ENCODE measurements at places on chromosomes 7 and 10. TPM values are rescaled to one million over a fixed set of nuclear protein-coding genes. Genes with fewer than 3 reads are reported as not detected.

GRCh38 chr10:110834629-110835301, 37.0 kb upstream of the PDCD4 start:
- H3K4me1 ChIP-seq = no peaks in the 10 kb centered on the region
- H3K4me3 ChIP-seq = no peak overlapping the region
- H3K27ac ChIP-seq = no peak overlapping the region
- no peaks in the 10 kb centered on the region for H3K27me3 ChIP-seq
- no peak for DNase-seq

The IGFBP1 gene
- not detected for total RNA-seq

DNA sequence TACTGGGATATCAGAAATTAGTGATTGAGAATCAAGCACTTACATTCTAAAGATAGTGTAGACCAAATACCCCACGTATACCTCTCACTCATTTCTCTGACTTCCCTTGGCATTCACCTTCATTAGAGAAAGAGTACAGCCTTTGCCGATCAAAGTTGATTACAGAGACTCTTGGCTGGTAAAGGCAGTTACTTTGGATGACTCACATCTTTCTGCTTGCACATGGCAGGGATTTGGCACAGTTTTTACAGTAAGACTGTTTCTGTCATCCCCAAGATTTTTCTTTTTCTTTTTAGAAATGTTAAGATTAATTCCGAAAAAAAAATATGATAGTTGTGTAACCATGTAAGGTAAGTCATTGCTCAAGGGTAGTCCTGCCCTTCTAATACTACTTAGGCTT, 143.0 kb downstream of the TSPAN12 start:
- H3K4me1 ChIP-seq = no peaks in the 10 kb centered on the region
- no peaks in the 10 kb centered on the region for H3K36me3 ChIP-seq
- H3K27me3 ChIP-seq = peaks cover 7% of the 10 kb centered on the region
- no peak overlapping the region for H3K27ac ChIP-seq

GRCh38 chr7:76300166-76300731, 2.2 kb upstream of the HSPB1 start:
- no peak overlapping the region for H3K27ac ChIP-seq
- no peak for DNase-seq
- peaks cover 24% of the 10 kb centered on the region for H3K4me1 ChIP-seq

The HOXA2 gene
- 2.3 TPM for total RNA-seq

- H3K36me3 ChIP-seq = peaks cover 6% of the 10 kb centered on the region
- H3K27ac ChIP-seq = no peak overlapping the region
- DNase-seq = no peak
- H3K27me3 ChIP-seq = no peaks in the 10 kb centered on the region
These were observed 59.7 kb upstream of the CCDC71L start for GRCh38 chr7:106720641-106721040.

The SYNPO2L gene
- not detected for total RNA-seq

The ATP6V0A4 gene
- not detected for total RNA-seq

DNA sequence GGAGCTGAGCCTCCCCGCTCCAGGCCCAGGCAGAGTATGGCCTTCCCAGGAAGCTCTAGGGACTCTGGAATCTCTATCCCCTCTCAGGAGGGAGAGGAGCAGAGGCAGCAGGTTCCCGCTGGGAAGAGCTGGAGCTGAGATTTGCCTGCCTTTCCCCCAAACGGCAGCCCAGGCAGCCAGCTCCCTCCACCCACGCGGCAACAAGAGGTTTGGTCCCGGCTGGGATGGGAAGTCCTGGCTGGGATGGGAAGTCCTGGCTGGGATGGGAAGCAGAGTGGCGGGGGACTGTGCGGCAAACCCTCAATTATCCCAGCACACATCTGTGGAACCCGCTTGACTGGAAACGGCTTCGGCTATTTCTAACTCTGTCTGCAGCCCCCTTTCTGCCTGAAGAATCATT, 223.0 kb downstream of the ELFN1 start:
- no peak overlapping the region for H3K27ac ChIP-seq
- peaks cover 8% of the 10 kb centered on the region for H3K36me3 ChIP-seq
- no peak for DNase-seq
- H3K4me3 ChIP-seq = no peak overlapping the region
- no peaks in the 10 kb centered on the region for H3K27me3 ChIP-seq
- H3K4me1 ChIP-seq = peaks cover 10% of the 10 kb centered on the region

DNA sequence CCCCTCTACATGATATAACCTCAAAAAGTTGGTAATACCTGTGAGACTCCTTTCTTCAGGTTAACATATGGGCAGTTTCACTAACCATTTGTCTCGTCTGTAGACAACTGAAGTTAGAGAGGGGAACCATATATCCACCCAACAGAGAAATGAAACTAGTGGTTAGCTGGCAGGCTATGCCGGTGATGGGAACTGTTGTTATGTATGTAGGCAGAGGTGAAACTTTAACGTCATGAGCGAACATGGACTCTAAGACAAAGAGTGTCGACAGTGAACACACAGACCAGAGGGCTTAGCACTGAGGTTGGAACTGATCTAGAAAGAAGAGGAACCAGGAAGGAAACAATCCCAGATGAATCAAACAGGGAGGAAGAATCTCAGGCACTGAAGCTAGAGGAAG, 112.4 kb downstream of the ELMO1 start:
- DNase-seq = no peak
- no peak overlapping the region for H3K27ac ChIP-seq
- H3K27me3 ChIP-seq = no peaks in the 10 kb centered on the region
- peaks cover 7% of the 10 kb centered on the region for H3K4me1 ChIP-seq
- H3K4me3 ChIP-seq = no peak overlapping the region

GRCh38 chr10:132938472-132939339, 3.7 kb downstream of the CFAP46 start:
- H3K4me1 ChIP-seq = no peaks in the 10 kb centered on the region
- no peak overlapping the region for H3K4me3 ChIP-seq
- no peak for DNase-seq

DNA sequence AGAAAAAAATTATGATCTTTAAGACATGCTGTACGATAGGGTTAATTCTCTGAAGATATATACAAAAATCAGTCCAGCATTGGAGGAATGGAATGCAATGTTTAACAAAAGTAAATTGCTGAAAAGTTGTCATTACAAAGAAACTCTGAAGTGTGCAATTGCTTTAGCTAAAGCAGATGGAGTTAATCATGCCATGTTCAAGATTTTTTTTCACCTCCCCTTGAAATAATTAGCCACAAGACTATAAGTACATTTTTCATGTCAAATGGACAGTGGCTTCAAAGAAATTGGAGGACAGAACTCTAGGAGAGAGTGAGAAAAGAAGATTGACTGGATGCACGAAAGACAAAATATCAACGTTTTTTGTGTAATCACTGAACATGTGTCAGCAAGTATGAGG, 63.1 kb upstream of the MEOX2 start:
- no peak for DNase-seq
- H3K36me3 ChIP-seq = no peaks in the 10 kb centered on the region
- H3K4me3 ChIP-seq = no peak overlapping the region
- H3K27me3 ChIP-seq = no peaks in the 10 kb centered on the region
- H3K27ac ChIP-seq = no peak overlapping the region

DNA sequence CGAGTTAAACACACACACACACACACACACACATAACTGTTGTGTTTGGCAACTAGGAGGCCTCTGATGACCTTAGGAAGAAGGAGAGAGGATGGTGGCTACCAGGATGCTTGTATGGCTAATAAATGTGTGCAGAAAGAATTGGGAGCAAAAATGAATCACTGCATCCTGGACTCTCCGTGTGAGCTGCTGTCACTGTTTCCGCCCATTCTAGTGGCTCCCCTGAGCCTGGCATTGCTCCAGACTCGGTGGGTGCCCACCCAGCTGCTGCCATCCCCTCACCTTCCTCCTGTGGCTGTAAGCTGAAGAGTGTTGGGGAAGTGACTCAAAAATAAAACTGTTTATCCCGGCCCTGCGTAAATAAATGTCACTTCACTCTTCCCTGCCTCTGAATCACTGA, 149.5 kb upstream of the MINDY3 start:
- H3K4me3 ChIP-seq = no peak overlapping the region
- no peak overlapping the region for H3K27ac ChIP-seq
- no peaks in the 10 kb centered on the region for H3K36me3 ChIP-seq
- no peaks in the 10 kb centered on the region for H3K27me3 ChIP-seq
- DNase-seq = no peak

DNA sequence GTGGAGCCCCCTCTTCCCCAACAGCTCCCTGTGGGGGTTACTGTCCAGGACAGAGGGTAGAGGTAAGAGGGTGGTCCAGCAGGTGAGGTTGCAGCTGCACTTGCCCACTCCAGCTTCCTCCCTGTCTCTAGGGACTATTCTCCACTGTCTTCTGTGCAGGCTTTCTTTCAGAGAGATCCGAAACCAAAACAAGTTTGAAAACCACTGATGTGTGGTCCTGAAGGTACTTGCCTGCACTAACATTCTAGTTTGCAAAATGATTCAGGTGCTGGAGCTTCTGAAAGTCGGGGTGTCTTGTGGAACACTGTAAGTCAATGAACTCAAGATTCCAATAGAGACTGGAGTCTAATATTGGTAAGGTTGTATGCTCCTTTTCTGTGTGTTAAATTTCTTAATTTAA, 63.1 kb downstream of the BLNK start:
- peaks cover 7% of the 10 kb centered on the region for H3K27me3 ChIP-seq
- DNase-seq = no peak
- no peaks in the 10 kb centered on the region for H3K36me3 ChIP-seq
- no peak overlapping the region for H3K4me3 ChIP-seq
- H3K4me1 ChIP-seq = no peaks in the 10 kb centered on the region

DNA sequence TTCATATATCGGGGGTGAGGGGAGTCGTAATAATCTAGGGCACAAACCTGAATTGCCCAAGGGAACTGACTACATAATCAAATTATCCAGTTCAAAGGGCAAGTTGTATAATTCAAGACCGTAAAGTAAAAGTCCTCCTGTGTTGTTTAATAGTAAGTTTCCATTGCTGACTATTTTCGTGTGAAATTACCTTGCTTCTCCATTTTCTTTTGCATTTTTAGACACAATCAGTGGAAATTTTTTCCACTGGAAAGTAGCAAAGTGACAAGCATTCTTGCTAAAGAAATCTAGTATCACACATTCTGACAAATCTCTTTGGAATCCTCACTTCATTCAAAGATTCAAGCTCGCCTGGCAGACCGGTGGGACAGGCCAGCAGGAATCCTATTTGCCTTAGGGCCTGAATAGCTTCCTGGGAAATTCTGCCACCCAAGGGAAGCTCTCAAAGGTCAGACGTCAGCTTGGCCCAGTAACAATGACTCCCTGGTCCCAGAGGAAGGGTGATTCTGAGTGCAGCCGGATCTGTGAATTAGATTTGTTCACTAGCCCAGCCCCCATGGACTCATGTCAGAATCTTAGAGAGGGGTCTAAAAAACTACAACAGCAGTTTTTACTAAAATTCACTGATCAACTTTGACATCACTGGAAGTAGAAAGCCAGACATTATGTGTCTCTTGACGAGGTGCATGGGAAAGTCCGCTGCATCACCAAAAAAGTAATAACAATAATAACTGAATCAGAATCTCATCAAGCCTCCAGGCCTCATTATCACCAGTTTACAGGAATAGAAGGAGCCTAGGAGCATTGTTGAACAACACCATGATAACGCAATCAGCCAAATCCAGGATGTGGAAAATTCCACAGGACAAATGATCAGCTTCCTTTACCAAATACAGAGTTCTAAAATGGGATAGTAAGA, 161.0 kb downstream of the SKIDA1 start:
- H3K4me1 ChIP-seq = peaks cover 36% of the 10 kb centered on the region
- peak overlapping the region; percentile 89 for H3K27ac ChIP-seq
- no peaks in the 10 kb centered on the region for H3K36me3 ChIP-seq
- H3K4me3 ChIP-seq = no peak overlapping the region

The PDE1C gene
- not detected for total RNA-seq

DNA sequence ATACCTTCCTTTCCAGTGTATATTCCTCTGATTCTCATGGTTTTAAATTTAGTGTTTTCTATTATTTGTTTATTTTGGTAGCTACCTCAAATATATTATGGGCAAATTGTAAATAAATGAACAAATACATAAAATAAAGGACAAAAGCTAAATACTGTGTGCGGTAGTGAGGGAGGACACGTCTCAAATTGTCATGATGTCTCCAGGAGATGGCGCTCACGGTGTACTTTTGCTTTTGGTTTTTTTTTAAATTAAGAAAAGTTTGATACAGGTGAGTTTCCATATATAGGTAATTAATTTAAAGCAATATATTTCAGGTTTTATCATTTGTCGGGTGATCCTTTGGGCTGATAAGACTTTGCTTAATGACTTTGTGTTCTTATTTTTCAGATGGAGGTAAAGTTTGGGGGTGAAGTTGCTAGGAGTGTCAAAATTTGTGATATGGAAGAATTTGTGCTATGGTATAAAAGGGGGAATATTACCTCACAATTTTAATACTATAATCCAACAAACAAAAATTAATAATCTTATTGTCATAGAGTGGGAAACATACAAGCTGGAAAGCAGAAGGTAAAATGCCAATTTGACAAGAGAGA, 68.4 kb upstream of the TMEM229A start:
- H3K27ac ChIP-seq = no peak overlapping the region
- no peak for DNase-seq
- H3K36me3 ChIP-seq = no peaks in the 10 kb centered on the region
- no peaks in the 10 kb centered on the region for H3K27me3 ChIP-seq

DNA sequence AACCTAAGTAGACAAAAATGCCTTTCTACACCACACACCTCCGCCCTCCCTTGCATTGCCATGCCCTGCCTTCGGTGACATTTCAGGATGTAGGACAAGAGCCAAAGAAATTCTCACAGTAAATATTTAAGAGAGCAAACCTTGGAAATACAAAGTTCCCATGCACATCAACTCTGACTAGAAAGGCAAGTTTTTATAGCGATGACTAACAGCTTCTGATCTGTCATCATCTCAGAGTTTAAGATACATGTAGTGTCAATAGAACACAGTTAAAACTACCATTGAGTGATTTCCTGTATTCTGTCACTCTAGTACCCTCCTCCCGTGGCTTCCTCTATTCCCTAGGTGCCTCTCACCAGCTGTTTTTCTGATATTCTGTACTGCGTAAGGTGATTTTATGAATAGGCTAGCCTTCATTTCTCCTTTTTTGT, 20.7 kb downstream of the SLC16A9 start:
- no peak overlapping the region for H3K4me3 ChIP-seq
- no peaks in the 10 kb centered on the region for H3K36me3 ChIP-seq
- H3K27ac ChIP-seq = no peak overlapping the region
- H3K4me1 ChIP-seq = no peaks in the 10 kb centered on the region
- no peaks in the 10 kb centered on the region for H3K27me3 ChIP-seq
- no peak for DNase-seq

- H3K27ac ChIP-seq = no peak overlapping the region
- H3K4me3 ChIP-seq = no peak overlapping the region
- DNase-seq = no peak
- no peaks in the 10 kb centered on the region for H3K27me3 ChIP-seq
- no peaks in the 10 kb centered on the region for H3K36me3 ChIP-seq
These were observed 41.3 kb upstream of the CAMK1D start for GRCh38 chr10:12308057-12308456.

The LIPK gene
- total RNA-seq = not detected

GRCh38 chr10:329361-330099, 194.3 kb downstream of the ZMYND11 start:
- peak overlapping the region; percentile 17 for H3K27ac ChIP-seq
- H3K36me3 ChIP-seq = peaks cover 28% of the 10 kb centered on the region
- no peaks in the 10 kb centered on the region for H3K27me3 ChIP-seq
- peak overlapping the region; percentile 7 for H3K4me3 ChIP-seq
- peak; percentile 83 for DNase-seq

All from SJSA1 (cell line).